Keratinocyte (primary cell): ENCODE measurements at places on chromosomes 1 and 21.

GRCh38 chr1:248816042-248816851, 9.5 kb downstream of the SH3BP5L start:
- no peak for DNase-seq

- DNase-seq = no peak
These were observed 162.9 kb upstream of the GJB5 start for GRCh38 chr1:34591751-34592629.

DNA sequence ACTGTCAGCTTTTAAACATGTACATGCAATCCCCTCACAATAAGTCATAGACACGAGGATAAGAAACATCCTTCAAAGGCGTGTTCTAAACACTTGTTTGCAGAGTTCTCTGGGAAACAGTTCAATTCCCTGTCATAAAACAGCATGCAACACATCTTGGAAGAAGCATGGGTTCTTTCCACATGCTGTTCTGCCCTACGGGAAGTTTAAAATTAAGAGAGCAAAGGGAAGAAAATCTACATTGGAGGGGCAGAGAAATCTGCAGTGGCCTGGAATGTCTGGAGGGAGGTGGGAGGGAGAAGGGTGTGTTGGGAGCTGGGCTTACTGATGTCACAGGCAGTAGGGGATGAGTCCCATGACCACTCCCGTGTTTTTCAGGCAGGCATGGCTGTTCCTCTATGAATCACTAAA, 98.3 kb upstream of the SLC2A1 start:
- no peak for DNase-seq

GRCh38 chr1:245577191-245578157, 422.7 kb downstream of the KIF26B start:
- no peak for DNase-seq

DNA sequence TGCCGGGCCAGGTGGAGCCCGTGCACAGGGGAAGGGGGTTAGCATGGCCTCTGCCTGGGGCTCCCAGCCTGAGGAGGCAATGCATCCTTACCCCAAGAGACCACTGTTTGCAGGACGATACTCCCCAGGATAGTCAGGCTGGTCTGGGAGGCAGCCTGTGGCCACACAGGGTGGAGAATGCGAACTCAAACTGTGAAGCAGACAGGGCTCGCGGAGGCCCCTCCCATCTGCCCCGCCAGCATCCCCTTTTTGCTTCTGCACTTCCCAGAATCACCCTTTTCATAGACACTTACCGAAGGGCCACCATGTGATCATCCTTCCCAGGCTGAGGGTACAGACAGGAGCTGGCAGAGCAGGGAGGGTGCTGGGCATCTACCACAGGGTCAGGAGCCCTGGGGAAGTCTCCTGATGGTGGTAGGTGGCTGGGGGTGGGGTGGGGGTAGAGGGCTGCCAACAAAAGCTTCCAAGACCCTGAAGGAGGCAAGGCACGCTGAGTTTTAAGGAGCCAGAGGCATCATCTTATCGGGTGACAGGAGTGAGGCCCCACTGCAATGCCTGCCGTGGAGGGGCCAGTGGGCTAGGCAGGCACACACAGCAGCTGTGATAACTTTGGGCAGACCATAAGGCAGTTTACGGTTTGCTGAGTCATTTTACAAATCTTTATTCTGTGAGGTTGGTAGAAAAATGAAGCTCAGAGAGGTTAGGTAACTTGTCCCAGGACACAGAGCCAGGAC, 31.3 kb upstream of the BTG2 start:
- no peak for DNase-seq

- DNase-seq = no peak
These were observed 8.7 kb upstream of the ADCY10 start for GRCh38 chr1:167922611-167923074.

DNA sequence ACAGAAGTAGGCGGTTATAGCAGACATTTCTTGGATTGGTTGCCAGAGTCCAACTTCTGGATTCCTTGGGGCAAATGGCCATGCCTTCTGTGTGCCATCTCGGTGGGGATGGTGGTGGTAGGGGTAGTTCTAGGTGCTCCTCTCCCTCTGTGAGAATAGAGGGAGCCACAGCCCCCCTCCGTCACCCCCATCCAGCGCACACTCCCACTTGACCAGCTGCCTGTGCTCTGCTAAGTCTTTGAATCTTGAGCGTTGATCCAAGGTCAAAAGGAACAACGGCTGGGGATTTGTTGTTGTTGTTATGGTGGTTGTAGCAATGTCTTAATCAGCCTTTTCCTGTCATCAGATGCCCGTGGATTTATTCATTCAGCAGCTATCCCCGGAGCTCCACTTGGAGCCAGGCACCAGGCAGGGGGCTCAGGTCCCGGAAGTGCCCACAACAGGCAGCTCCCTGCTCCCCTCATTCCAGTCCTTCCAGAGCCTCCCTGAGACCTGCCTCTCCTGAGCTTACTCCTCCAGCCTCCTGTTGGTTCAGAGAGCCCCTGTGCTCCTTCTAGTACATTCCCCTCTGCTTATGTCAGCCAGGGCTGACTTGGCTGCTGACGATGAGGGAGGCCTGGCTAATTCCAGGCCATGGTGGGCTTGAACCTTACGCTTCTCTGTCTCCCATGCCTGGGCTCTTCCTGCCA, 146.6 kb upstream of the WNT4 start:
- DNase-seq = no peak

DNA sequence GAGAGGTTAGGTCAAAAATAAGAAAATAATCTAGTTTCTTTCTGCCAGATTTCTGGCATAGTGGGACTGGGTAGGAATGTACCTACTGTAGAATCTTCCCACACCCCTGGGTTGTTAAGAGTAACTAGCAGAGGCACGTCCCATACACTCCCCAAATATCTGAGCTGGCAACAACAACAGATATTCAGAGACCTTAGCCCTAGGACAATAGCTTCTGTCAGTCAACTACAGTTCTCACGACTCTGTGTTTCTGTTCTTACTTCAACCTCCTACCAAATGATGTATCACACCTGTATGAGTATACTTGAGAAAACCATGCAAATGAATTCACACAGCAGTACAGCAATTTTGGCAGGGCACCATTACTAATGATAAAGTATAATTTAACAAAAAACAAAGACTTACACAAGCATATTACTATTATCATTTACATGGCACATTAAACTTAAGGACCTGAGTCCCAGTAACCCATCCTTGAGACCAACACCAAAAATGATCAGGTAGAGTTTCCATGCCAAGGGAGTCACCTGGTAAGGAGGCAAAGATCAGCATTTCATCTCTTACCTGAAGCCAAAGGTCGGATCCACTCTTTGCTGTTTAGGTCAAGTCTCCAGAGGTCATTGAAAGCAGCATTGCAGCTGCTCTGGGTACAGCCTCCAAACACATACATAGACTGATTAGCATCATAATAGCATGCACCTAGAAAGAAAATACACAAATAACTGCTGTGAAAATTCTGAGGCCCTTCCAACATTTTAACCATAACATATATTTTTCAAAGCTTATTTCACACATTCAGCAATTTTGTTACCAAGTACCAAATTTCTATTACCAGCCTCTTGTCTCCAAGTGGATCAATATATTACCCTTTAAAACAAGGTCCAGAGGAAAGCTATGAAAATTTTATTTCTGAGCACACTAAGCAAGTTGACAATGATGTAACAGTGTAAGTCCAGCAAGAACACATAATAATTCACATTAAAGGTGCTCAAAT, 57.5 kb upstream of the CPLANE2 start:
- peak; percentile 7 for DNase-seq

GRCh38 chr21:40681164-40681859, 165.6 kb downstream of the DSCAM start:
- DNase-seq = no peak

- no peak for DNase-seq
These were observed 100.4 kb upstream of the IRF2BP2 start for GRCh38 chr1:234710381-234710780.

- no peak for DNase-seq
These were observed 34.5 kb upstream of the C21orf91 start for GRCh38 chr21:17853393-17854275.

- DNase-seq = peak; percentile 93
These were observed 95.7 kb upstream of the VANGL1 start for GRCh38 chr1:115545791-115546733.

- no peak for DNase-seq
These were observed 20.8 kb downstream of the SLC6A17 start for GRCh38 chr1:110170766-110171733.

DNA sequence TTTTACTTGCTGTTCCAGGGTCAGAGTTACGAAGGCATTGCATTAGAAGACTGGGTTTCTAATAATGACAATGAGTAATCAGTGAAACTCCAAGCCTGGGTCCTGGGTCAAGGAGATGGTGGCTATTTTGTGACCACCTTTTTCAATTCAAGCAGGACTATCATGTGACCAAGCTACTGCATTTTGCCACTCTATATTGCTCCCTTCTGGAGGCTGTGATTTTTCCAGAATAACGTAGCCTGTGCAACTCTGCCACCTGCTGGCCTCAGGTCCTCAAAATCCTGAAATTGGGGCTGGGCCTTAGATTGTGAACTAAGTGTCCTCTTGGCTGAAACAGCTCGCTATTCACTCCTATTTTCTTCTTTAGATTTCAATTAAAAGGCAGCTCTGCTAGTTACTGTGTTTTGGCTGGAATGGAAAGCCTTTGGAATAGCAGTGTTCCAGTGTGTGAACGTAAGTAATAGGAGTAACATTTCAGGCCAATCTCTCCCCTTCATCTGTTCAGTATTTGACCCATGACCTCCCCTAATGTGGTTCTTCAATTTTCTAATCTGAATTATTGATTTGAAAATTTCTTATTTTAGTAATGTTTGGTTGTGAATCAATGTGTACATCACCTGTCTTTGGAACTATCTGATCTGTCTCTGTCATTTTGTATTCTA, 52.9 kb upstream of the CD46 start:
- DNase-seq = no peak

- DNase-seq = peak; percentile 56
These were observed 23.0 kb upstream of the DNAJC11 start for GRCh38 chr1:6724517-6725141.

GRCh38 chr1:172821609-172822274, 162.8 kb downstream of the FASLG start:
- no peak for DNase-seq

DNA sequence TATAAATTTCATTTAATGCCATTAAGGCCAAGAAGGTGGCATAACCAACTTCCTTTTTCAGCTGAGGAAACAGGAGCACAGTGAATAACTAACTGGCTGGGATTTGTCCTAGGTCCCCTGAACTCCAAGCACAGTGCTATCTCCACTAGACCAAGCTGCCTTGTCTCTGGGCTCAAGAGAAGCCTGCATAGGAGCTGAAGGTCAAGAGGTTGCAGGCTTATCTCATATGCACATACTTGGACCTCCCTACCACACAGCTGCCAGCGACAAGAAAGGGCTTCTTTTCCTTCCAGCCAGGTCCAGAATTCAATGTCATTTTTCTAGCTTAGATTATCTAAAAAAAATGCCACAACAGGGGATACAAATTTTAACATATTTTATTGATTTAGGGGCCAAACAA, 27.1 kb downstream of the AK2 start:
- no peak for DNase-seq

DNA sequence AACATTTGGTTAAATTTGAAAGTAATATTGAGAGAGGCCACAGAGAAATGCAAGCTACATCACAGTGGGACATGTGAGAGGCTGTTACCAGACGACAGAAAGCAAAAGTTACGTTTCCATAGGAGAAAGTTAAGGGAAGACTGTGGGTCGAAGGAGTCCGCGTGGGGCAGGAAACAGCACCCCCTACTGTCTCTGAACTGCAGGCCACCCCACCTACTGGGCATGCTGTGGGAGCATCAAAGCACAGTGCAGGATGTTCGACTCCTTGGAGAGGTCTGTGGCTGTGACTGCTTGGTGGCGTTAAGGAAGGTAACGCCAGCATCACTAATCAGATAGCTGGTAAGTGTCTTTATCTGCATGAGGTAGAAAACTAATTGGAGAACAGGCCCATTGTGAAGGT, 123.9 kb downstream of the PTBP2 start:
- no peak for DNase-seq

DNA sequence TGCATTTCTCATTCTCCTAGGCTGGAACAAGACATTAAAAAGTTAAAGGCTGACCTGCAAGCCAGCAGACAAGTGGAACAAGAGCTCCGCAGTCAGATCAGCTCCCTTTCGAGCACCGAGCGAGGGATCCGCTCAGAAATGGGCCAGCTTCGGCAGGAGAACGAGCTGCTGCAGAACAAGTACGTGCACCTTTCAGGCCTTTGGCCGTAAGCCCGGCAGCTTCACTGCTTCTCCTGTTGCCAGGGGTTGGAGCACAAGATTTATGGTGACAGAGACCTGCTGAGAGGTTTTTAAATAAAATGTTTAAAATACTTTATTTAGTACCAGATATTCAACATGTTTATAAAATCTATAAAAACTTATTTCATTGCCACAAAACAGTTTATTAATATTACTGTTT, 53.4 kb downstream of the MACO1 start:
- no peak for DNase-seq

DNA sequence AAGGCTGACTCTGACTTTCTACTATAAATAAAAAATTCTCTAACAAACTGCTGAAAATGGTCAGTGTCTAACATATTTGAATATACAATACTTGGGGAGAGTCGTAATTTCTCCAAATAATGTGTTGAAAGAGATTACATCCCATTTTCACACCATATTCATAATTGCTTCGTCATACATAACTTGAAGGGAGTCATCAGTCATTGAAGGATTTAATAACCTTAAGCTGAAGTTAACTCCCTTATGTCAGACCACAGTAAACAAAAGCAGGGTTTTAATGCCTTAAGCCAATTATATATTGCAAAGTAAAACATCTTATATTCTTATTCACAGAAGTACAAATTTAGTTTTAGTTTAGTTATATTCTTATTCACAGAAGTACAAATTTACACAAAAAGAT, 129.9 kb downstream of the RERE start:
- DNase-seq = no peak

- no peak for DNase-seq
These were observed 43.4 kb downstream of the NUF2 start for GRCh38 chr1:163365186-163365585.

DNA sequence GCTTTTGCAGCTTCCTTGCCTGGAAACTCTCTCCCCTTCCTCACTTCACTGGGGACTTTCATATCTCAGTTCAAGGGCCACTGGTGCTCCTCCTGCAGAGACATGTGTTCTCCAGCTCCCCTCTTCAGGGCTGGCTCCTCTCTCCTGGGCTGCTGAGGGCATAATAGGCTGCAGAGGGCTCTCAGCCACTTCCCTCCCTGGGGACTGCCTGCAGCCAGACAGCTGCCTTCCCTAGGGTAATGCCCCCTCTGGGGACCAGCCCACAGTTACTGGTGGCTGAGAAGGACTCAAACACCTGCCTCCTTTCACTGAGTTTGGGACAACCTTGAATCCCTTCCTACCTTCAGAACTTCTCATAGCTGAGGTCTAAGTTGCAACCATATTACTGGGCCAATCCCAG, 104.8 kb upstream of the POU3F1 start:
- no peak for DNase-seq

DNA sequence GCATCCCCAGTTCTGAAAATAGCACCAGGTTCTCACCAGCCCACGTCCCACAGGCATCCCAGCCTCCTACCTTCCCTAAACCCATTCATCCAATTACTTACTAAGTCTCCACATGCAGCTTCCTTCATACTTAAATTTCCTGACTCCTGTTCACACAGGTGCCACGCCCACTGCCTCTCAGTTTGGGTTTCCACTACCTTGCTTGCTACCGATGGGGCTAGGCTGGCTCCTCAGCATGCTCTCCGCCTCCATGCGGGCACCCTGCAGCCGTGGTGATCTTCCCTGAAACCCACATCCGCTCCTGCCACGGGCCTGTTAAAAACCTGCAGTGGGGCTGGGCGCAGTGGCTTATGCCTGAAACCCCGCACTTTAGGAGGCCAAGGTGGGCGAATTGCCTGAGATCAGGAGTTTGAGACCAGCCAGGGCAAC, 70.4 kb upstream of the ANGPTL1 start:
- no peak for DNase-seq

- DNase-seq = no peak
These were observed 4.5 kb upstream of the PRDX1 start for GRCh38 chr1:45526135-45526644.
